Activated naive CD4-positive, alpha-beta T cell treated with anti-CD3 and anti-CD28 coated beads, Interleukin-2, amount 50 U/mL, for 16 hours (primary cell): ENCODE measurements at places on chromosomes 6 and 20.

DNA sequence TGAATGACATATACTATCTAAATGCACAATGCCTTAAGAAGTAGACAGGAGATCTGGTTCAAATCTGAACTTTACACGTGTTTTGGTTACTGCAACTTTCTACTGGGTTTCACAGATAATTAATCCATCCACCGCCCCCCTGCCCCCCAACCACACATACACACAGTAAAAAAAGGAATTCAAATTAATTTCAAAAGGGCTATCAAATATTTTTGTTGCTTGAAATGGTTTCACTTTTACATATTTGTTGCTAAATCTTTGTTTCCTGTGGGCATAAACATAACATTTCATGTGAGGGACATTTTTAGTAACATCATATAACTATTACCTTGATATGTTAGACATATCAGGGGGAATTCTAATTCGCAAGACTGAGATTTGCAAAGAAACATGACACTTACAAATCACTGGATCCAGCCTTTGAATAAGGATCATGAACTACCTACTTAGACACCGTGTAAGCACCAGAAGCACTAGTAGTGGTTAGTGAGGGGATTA, 7.5 kb downstream of the NEDD9 start:
- no peak for DNase-seq

DNA sequence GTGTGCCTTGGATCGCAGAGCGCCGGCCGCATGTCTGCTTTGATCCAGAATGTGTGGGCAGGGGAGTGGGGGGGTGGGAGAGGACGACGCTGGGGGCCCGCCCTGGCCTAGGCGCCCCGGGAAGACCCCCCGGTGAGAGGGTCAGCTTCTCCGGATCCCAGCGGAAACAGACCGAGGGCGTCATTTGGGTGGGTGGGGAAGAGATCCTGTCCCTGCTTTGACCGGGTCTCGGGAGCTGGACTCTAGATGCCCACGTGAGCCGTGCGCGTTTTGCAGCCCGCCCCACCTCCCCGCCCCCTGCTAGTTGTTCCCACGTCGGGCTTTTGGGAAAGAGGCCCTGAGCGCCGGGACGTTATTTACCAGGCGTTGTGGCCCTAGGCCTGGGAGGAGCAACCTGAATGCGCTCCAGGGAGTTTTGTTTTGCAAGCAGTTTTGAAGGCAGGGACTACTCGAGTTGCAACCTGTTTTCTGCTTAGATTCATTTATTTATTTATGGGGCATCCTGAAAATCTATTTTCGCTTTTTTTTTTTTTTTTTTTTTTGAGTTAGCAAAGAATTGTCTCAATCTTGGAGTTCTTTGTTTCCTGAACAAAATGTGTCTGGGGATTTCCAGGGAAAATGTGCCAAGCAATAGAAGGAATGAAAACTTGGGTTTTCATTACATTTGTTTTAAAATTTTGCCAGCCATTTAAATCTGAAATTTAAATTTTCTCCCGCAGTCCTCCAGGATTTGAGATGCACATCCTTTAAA, 1.6 kb downstream of the DSP start:
- no peak for DNase-seq

DNA sequence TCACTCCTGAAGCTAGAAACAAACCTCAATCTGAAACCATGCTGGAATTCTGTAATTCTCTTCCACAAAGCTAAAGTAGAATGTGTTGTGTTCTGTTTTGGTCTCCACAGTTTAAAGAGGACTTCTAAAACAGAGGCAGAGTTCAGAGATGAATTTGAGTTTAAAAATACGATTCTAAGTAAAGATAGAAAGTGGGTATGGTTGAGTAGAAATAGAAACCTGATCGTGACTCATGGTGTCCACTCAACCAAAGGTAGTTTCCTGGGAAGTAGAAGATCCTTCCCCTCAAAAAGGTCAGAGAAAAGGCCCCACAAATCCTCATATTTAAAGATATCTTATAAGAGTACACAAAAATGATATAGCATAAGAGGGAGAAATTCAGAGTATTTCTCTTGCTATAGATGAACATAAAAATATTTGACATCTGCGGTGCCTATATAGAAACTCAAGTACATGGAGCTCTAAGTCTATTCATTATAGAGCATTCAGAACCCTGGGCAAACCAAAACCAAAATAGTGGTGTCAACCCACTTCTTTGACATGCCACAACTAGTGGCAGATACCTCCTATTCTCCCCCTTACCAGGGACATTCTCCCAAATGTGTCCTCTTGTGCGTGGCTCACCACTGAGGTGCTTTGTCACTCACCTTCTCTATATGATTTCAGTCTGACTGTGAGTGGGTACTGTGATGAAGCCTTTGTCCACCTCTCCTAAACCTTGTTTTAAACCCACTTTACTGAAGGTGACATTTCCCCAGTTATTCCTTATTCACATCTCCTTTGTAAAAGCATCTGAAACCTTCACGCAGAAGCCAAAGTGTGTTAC, 84.5 kb downstream of the PLCB1 start:
- no peak for DNase-seq

DNA sequence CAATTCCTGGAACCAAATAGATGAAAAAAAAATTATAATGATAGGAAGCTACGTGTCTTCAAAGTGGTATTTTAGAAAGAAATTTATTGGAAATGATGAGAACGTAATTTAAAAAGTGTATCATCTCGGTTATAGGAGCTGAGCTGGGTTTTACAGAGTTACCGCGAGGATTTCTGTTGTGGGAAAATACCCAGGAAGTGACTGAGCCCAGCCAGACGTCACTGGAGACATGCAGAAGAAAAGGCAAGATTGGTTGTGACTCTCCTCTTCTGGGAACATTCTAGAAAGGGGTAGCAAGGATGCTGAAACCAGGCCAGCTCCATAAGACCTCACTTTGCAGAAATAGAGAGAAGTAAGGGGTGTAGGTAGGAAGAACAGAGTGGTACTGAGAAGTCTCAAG, 95.9 kb upstream of the ADGRF1 start:
- DNase-seq: no peak

DNA sequence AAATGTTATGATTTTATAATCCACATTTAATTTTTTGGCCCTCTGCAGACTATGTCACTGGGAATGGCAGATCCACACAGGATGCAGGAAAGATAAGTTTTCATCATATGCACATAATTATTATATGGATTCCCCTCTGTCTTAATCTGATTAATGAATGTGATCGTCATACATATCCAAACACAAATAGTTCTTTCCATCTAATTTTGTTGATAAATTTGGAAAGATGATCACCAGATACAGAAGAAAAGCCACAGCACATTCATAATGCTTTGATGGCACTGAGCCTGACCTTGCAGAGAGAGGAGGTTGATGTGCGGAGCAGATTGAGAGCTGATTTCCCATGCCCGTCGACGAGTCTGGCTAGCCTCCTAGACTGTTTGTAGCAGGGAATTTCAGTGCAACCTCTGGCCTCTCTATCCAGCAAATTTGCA, 471.5 kb downstream of the EPM2A start:
- no peak for DNase-seq

DNA sequence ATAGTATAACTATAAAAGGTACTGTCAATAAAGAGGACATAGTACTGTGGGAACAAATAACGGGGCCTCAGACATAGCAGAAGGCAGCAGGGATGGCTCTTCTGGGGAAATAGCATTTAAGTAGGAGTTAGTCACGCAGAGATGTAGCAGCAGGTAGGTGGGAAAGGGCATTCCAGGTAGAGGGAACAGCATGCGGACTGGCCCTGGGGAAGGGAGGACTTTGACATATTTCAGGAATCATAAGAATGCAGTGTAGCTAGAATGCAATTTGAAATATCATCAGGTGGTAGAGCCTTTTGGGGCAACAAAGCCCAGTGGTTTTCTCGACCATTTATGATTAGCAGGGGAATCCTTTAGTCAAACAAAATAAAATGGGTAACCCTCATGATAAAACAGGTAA, 191.1 kb downstream of the SLC24A3 start:
- no peak for DNase-seq

- no peak for DNase-seq
These were observed 137.4 kb upstream of the AFDN start for GRCh38 chr6:167689278-167689677.
